Adrenal gland (tissue), 19 donors: ENCODE measurements at places on chromosomes 12 and 14. TPM values are rescaled to one million over a fixed set of nuclear protein-coding genes. Genes with fewer than 3 reads are reported as not detected.

CMKLR1 gene
- 4.6 TPM for polyA plus RNA-seq

PRORP gene
- polyA plus RNA-seq, result 11.9 TPM

C12orf42 gene
- polyA plus RNA-seq, result 0.07 TPM

FAM186B gene
- polyA plus RNA-seq, result 0.29 TPM

MANSC4 gene
- not detected for polyA plus RNA-seq

SERPINA9 gene
- polyA plus RNA-seq, result not detected

GALNT6 gene
- polyA plus RNA-seq, result 1.5 TPM

DAO gene
- not detected for polyA plus RNA-seq

TSFM gene
- 31.5 TPM for polyA plus RNA-seq

POLE2 gene
- 4.4 TPM for polyA plus RNA-seq

MGST1 gene
- polyA plus RNA-seq, result 6,375 TPM

PIK3C2G gene
- polyA plus RNA-seq, result 0.11 TPM

KRT78 gene
- polyA plus RNA-seq, result not detected

PRH2 gene
- 1.6 TPM for polyA plus RNA-seq

WIF1 gene
- 0.24 TPM for polyA plus RNA-seq

SLC39A5 gene
- 0.54 TPM for polyA plus RNA-seq

RDH16 gene
- 1.1 TPM for polyA plus RNA-seq

KIF5A gene
- 7.4 TPM for polyA plus RNA-seq

SLC38A4 gene
- 0.40 TPM for polyA plus RNA-seq

ASIC1 gene
- 0.47 TPM for polyA plus RNA-seq

FAR2 gene
- polyA plus RNA-seq, result 5.4 TPM

GNG2 gene
- 6.7 TPM for polyA plus RNA-seq

FRMD6 gene
- 8.6 TPM for polyA plus RNA-seq

KIF26A gene
- 16.1 TPM for polyA plus RNA-seq

OSBPL8 gene
- polyA plus RNA-seq, result 27.7 TPM

DIP2B gene
- polyA plus RNA-seq, result 5.2 TPM

CLEC2D gene
- 3.0 TPM for polyA plus RNA-seq

PTGER2 gene
- 1.4 TPM for polyA plus RNA-seq
